ENCODE measurements at places on chromosomes 3 and 15.

GRCh38 chr3:52269776-52270175, 8.7 kb downstream of the WDR82 start:
- DNase-seq, result no peak

- no peak for DNase-seq
Observed at GRCh38 chr3:42826141-42826540, 16.9 kb downstream of the ACKR2 start.

GRCh38 chr3:184626923-184627322, 65.3 kb downstream of the EPHB3 start:
- DNase-seq, result no peak

GRCh38 chr3:187264911-187265310, 26.6 kb downstream of the MASP1 start:
- no peak for DNase-seq

GRCh38 chr3:183912895-183913579, 28.4 kb upstream of the PARL start:
- DNase-seq, result no peak

DNA sequence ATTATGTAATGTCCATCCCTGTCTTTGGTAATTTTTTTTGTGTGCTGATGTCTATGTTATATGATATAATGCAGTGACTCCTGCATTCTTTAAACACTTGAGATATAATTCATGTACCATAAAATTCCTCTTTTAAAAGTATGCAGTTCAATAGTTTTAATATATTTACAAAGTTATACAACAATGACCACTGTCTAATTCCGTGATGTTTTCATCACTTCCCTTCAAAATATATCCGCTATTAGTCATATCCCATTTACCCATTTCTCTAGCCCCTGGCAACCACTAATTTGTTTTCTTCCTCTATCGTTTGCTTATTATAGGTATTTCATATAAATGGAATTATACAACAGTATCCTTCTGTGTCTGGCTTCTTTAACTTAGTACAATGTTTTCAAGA, 64.9 kb upstream of the SUCLG2 start:
- no peak for DNase-seq

DNA sequence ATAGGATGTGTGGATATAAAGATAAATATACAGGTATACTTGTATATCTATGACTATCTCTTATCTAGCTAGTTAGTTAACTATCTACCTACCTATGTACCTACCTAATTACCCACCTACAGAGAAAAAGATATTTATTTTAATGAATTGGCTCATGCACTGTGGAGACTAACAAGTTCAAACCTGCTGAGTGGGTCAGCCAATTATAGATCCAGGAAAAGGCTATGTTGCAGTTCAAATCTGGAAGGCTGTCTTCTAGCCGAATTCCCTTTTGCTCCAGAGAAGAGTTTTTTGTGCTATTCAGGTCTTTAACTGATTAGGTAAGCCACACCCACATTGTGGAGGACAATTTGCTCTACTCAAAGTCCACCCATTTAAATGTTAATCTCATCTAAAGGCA, 335.0 kb downstream of the GRM7 start:
- no peak for DNase-seq

Measured in hematopoietic multipotent progenitor cell treated with erythropoietin and hydrocortisone succinate and interleukin-3 and kit ligand, for 17 days (in vitro differentiated cells).